Activated T-helper 9 cell treated with anti-CD3 and anti-CD28 coated beads, Interleukin-2, amount 50 U/mL, for 16 hours (primary cell): ENCODE measurements at places on chromosomes 1 and 21.

DNA sequence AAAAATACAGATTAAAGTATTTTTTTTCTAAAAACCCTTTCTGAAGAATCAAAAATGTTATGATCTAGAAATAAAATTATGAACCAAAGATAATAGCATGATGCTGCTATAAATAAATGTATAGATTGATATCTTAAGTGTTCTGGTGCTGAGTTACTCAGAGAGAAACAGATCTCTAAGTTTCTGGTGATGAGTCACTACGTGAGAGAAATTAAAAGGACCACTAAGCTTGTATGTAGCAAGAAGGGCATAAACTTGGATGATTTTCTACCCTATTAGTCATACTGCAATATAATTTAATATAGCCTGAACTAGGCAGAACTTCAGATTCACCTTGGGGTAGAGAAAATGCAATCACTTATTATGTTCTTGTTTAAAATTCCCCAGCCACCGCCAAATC lies 514.8 kb downstream of the AMY1C start:
- no peak for DNase-seq

DNA sequence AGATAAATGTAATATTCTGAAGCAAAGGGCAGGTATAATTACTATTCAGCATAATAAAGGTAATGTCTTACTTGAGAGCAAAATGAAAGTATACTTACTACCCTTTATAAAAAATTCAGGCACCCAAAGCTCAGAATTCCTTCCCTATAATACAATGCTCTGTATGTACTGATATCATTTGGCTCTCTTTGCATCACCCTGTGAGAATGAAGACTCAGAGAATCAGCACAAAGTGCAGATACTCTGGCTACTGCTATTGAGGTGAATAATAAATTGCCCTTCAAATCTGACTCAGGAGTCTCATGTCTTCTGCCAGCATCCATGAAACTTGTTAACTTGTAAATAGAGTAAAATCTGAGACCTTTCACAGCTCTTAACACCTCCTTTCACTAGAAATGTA lies 108.5 kb upstream of the KCTD3 start:
- no peak for DNase-seq

DNA sequence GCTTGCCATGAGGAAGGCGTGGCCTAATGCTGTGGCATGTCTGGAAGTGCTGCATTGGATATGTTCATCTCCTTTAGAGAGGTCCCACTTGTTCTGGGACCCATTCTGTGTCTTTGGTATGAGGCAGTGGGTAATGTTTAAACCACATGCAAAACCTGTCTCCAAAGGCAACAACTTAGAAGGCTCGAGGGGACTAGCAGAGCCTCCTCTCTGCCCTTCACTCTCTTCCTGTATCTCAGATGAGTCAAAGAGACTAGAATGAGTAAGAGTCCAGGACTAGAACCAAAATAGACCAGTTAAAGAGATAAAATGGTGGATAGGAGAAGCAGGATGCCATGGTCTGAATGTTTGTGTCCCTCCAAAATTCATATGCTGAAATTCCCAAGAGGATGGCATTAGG lies 220.8 kb upstream of the KIAA0040 start:
- DNase-seq, result no peak

GRCh38 chr1:180909462-180909976 lies 3.2 kb upstream of the KIAA1614 start:
- DNase-seq, result no peak

DNA sequence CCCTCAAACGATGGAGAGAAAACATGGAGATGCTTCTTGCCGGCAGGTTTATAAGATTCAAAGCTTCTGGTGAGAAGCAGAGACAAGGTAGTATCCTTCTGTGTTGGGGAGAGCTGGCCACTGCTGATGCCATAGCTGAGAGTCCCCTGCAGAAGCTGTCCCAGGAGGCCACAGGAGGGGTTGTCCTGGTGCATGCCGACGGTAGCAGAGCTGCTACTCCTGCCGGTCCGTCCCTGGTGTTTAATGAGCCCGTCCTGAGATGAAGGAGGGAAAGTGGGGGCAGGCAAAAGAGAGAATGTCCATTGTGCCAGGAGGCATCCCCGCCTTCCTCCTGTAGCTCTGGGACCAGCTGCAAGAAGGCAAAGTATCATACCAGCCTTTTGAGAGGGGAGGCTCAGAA lies 10.4 kb upstream of the C2CD2 start:
- DNase-seq, result no peak
